ENCODE measurements at places on chromosomes 2 and 18.

DNA sequence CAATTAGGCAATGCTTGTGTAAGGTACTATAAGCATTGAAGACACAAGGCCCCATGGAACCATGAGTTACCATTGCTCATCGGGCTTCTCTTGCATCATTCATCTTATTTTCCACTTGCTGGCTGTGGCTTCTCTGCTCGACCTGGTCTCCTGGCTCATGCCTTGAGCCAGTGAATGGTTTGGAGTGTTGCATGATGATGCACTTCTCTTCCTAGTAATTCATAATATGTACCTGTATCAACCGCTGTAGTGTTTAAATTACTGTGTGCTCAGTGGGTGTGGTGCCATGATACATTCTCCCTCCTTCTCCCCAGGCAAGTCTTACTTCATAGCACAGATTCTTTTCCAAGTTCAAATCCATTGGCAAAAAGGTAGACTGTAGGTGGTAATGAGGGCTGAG, 66.8 kb downstream of the ABCA12 start:
- no peak for DNase-seq

GRCh38 chr2:235224410-235224809, 269.4 kb upstream of the AGAP1 start:
- no peak for DNase-seq

GRCh38 chr2:172440795-172441194, 13.4 kb downstream of the ITGA6 start:
- DNase-seq, result no peak

DNA sequence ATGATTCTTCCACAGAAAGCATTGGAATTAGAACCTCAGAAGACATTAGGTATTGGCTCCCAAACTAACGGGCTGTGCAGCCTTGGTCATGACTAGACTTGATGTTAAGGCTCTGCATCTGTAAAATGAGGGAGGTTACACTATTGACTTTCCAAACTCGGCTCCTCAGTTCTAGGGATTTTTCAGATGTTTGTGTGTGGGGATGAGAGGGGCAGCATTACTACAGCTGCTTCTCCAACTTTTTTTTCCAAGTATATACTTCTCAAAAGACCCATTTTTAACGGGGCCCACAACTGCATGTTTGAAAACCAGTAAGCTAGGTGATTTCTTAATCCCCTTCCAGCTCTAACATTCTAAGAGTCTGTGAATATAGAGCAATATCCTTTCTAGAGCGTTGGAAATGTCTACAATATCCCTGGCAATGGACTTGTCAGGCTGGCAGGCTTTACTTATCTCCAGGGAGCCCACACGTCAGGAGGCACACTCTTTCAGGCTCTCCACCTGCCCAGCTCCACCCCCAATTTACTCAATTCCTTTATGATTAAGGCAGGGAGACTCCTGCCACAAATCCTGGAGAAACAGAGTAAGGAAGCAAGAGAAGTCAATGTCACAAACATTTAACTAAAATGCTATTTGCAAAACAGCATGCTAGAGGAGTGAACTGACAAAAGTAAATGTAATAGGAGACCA, 844 bp upstream of the MPV17 start:
- no peak for DNase-seq

GRCh38 chr2:109242654-109243331, 113.8 kb downstream of the SH3RF3 start:
- no peak for DNase-seq

- peak; percentile 73 for DNase-seq
Observed at GRCh38 chr2:143162123-143162837, 33.1 kb downstream of the ARHGAP15 start.

DNA sequence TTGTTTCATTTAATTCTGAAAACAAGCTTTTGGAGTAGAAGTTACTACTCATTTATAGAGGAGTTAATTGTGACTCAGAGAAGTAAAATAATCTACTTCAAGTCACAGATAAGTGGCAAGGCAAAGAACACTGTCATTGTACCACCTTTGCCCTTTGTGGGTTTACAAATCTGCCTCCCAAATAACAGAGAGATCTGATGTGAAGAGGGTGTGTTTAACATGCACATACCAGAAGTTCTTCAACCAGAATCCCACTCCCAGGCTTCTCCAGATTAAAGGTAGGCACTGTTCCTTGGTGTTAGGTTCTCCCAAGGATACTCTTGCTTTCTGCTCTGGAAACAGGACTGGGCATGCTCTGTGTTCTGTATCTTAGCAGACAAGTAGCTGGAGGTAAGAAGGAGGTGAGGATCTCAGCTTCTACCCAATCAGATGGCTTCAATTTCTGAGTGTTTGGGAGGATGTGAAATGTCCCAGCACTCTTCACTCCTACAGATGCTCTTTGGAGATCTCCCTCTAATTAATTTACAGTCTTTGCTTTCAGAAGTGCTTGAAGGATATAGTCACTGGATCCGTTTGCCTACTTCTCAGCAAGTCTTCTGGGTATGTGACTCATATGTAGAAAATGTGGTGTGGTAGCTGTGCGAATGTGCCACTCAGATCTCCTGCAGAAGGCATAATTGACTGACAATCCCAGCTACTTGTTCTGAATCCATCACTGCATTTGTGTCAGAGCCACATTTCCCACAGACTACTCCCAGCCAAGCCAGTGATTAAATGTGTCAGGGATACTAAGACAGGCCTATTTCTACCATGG, 111.1 kb downstream of the KLHL14 start:
- no peak for DNase-seq

GRCh38 chr2:113180131-113180946, 6.6 kb downstream of the PSD4 start:
- DNase-seq, result no peak

GRCh38 chr18:77249569-77250500, at the start of gene GALR1:
Gene GALR1, plus strand, starts transcription at chr18:77249848. Its CDS starts 701 bp downstream, at chr18:77250549.
- peak; percentile 68 for DNase-seq

DNA sequence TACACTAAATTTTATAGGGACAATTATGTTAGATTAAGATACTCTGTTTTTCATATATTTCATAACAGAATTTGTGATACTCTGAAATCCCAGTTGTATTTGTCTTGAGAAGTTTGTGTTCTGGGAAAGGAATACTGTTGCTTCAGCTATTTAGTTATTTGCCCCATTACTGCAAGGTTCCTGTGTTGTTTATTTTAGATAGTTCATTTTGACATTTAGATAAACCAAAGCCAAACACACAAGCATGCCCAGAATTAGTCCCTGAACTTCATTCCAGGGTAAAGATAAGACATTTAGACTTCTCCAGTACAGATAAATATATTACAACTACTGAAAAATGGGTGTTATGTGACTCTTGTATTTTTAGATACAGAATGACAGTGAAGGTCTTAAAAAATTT, 74.7 kb downstream of the BMPR2 start:
- no peak for DNase-seq

GRCh38 chr2:48228345-48228684, 301.6 kb upstream of the STON1 start:
- DNase-seq, result no peak

DNA sequence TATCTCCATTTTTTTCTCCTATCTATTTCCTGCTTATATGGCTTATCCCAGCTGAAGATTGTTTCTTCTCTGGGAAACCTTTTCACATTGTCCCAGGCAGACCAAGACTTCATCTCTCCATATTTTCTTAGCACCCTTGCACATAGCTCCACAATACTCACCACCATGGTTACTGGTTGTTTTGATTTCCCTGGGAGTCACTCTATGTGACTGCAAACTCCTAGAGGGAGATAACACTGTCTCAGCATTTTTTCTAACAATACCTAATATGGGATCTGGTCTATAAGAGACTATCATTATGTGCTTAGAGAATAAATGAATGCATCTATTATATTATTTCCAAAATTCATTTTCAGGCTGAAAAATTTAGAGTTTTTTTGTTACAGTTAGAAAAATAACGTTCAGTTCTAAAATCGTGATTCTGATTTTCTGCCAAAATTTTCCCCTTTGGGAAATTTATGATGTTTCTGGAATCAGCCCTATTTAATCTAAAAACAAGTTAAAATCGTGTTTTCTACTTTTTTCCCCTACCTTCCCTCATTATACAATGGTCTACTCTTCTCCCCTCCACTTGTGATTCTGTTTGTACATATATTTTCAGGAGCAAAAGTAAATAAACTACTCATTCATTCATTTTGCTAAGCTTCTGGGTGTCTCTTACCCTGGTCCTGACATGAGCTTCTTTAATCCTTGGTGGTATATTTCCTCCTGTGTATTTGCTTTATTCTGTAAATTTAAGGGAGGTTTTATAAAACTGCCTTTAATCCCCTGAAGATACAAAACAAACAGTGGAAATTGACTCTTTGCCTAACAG, 95.4 kb downstream of the HNMT start:
- DNase-seq, result no peak

GRCh38 chr2:17578466-17578928, 38.0 kb downstream of the VSNL1 start:
- no peak for DNase-seq

GRCh38 chr2:109220860-109221259, 91.9 kb downstream of the SH3RF3 start:
- no peak for DNase-seq

DNA sequence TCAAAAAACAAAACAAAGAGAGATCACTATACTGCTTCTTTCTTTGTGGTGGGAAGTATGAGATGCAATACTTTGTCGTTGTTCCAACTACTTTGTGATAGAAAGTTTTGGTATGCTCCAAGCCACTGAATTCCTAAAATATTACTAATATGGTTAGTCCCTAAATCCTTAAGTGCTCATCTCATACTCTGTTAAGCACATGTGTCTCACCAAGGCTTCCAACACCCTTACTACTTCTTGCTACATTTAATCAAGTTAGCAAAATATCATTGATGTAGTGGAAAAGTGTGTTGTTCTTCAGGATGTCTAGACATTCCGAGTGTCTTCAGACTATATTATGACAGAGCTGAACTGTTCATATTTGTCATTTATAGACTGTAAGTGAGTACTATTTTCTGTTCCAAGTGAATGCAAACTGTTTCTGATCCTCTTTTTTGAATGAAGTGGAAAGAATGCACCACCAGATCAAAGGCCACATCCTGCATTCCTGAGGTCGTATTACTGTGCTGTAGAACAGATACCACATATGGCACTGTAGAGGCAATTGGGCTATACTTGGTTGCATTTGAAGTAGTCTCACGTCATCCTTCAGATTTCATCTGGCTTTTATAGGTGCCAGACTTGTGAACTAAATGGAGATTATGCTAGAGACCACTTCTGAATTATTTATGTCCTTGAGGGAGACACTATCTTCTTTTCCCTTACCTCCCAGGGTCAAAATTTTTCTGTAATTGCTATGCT, 298.4 kb upstream of the ZNF521 start:
- DNase-seq, result no peak

GRCh38 chr2:198374375-198375082, 570.1 kb downstream of the PLCL1 start:
- peak; percentile 40 for DNase-seq

DNA sequence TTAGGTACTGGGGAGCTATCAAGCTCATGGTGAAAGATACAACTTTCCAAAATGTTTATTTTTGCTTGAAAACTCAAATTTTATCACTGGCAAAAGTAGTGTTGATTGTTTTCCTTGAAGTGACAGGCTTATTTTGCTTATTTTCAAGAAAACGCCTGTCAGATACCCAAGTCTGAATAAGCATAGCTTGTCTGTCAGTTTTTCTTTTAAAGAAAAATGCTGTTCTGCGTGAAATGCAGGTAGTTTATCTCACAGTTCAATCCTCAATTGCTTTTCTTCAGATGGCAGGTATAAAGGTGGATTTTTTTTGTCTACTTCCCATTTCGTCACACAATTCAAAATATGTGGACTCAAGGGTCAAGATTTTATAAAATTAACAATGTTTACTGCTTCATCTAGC, 102.6 kb upstream of the SLC38A11 start:
- DNase-seq, result no peak

DNA sequence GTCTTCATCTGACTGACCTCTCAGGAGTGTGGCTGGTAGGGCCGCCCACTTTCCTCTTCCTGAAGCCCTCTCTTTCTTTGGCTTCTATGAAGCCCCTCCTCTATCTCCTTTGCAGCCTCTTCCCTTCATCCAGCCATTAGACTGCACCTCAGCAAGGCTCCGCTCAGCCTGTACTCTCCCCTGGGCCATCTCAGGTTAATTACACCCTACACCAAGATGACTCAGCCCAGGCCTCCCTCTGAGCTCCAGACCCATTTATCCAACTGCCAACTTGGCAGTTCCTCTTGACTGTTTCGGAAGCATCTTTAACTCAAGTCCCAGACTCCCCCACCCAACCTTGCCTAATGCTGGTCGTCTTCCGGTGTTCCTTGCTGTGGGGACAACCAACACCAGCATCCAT, 5.8 kb upstream of the WNT6 start:
- DNase-seq, result no peak

- DNase-seq, result no peak
Observed at GRCh38 chr2:136215908-136216472, 98.0 kb upstream of the CXCR4 start.

GRCh38 chr18:58639751-58640427, 11.0 kb upstream of the ALPK2 start:
- DNase-seq, result no peak

DNA sequence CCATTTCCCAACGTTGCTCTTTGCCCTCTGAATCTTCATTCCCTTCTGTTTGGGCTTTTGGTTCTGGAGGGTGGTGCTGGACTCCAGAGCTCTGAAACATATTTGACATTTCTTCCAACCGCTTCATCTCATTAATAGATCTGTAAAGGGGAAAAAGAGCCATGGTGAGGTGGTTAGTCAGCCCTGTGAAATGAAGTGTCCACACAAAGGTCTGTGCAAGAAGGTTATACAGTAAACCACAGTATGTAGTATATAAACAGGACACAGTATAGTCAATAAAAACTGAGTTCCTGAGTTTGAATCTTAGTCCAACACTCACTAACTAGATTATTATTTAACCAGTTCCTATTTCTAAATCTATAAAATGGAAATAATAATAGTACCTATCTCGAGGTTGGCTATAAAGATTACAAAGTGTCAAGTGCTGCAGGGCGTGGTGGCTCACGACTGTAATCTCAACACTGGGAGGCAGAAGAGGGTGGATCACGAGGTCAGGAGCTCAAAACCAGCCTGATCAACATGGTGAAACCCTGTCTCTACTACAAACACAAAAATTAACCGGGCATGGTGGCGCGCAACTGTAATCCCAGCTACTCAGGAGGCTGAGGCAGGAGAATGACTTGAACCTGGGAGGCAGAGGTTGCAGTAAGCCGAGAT, 13.1 kb downstream of the STARD7 start:
- no peak for DNase-seq
